ENCODE measurements at places on chromosomes 4 and X.
A peak's percentile ranks its signal among the peaks of the same experiment; 100 is the strongest.

- H3K27ac ChIP-seq, result no peak overlapping the region
- no peaks in the 10 kb centered on the region for H3K36me3 ChIP-seq
- H3K4me1 ChIP-seq, result no peaks in the 10 kb centered on the region
- H3K27me3 ChIP-seq, result no peaks in the 10 kb centered on the region
- no peak overlapping the region for H3K4me3 ChIP-seq
Observed at GRCh38 chrX:1554469-1555210, 17.7 kb upstream of the P2RY8 start.

- H3K4me3 ChIP-seq, result no peak overlapping the region
- H3K27ac ChIP-seq, result no peak overlapping the region
- no peaks in the 10 kb centered on the region for H3K27me3 ChIP-seq
- DNase-seq, result no peak
Observed at GRCh38 chr4:40837094-40837870, 87.5 kb downstream of the NSUN7 start.

DNA sequence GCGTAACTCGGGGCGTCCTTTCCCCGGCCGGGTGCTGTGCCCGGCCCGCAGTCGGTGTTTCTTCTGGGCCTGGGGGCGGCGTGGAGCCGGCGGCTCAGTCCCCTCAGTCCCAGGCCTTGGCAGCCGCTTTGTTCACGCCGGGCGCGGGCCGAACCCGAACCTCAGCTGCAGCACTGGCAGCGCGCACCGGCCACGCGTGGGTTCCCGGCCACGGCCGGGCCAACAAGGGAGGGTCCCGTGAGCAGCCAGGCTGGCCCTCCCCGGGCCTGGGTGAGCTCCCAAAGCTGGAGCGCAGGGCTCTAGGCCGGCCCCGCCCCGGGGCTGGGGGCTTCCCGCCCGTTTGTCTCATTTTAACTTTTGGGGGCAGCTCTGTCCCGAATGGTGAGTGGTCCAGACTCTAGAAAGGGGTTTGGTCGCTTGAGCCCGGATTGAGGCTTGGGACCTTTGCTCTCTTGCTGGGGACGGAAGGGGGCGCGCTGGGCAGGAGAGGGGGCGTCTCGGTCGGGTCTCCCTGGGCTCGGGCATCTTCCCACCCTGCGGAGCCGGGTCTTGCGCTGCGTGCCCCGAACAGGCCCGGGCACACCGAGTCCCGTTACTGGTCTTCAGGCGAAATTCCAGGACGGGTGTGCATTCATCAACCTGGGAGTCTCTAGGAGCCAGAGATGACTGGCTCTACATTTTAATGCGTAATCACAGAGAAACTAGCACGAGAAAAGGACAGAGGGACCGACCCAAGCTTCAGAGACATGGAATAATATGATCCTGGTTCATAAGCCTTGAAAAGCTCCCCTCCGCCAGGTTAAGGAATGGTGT lies 177.1 kb downstream of the CBR4 start:
- H3K27ac ChIP-seq, result peak overlapping the region; percentile 87
- H3K4me3 ChIP-seq, result peak overlapping the region; percentile 91
- no peaks in the 10 kb centered on the region for H3K27me3 ChIP-seq
- peaks cover 15% of the 10 kb centered on the region for H3K4me1 ChIP-seq
- DNase-seq, result peak; percentile 51

DNA sequence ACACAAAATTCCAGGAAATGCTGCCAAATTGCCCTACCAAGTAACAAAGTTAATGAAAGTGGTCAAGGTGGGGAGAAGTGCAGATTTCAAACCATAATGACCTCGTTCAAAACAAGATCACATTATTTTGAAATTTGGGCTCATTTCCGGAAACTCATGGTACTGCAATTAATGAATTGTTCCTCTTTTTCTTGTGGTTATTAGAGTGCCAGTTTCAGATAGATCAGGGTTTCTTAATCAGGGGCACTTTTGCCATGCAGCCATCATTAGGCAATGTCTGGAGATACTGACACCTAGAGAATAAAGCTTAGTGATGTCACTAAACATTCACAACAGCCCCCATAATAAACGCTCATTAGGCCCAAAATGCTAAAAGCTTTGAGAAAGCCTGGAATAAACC lies 381.5 kb upstream of the GALNT7 start:
- H3K4me1 ChIP-seq, result peaks cover 12% of the 10 kb centered on the region
- DNase-seq, result no peak
- no peaks in the 10 kb centered on the region for H3K36me3 ChIP-seq

GRCh38 chr4:88810325-88810724 lies 112.7 kb upstream of the NAP1L5 start:
- DNase-seq, result no peak
- H3K36me3 ChIP-seq, result no peaks in the 10 kb centered on the region
- H3K27me3 ChIP-seq, result no peaks in the 10 kb centered on the region
- no peak overlapping the region for H3K4me3 ChIP-seq

DNA sequence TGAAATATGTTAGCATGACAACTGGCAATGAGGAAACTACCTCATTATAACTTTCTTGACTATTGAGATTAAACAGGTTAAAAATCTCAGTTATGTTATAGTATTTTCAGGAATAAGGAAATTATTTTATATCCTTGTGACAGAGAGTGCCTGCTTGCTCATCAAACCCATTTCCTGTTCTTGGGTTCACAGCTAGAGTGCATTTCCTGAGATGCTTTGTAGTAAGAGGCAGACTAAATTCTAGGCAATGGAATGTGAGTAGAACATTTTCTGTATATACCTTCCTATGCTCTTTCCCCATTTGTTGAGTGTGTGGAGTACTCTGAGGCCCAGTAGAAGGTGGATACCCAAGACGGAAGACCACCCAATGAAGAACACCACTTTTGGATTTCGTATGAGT lies 96.9 kb upstream of the CASK start:
- no peaks in the 10 kb centered on the region for H3K27me3 ChIP-seq
- no peaks in the 10 kb centered on the region for H3K36me3 ChIP-seq
- no peaks in the 10 kb centered on the region for H3K4me1 ChIP-seq
- no peak overlapping the region for H3K27ac ChIP-seq

GRCh38 chrX:35098419-35098818 lies 155.8 kb downstream of the FAM47B start:
- H3K27ac ChIP-seq, result no peak overlapping the region
- DNase-seq, result no peak
- no peaks in the 10 kb centered on the region for H3K36me3 ChIP-seq
- no peak overlapping the region for H3K4me3 ChIP-seq

DNA sequence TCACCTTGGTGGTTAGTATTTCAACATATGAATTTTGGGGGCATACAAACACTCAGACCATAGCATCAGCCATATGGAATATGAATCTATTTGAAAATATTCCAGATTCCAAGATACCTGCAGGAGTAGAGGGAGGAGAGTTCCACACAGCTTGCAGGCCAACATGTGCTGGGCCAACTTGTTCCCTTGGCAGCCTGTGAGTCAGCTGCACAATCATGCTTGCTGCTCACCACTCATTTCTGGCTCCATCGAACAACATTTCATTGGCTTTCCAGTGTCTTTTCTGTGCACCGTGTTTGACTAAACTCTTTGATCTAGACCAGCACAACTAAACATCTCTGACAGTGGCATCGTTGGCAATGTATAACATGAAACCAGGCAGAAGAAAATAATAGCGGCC lies 282.5 kb upstream of the RASGEF1B start:
- DNase-seq, result no peak
- H3K27ac ChIP-seq, result no peak overlapping the region

GRCh38 chr4:20046931-20047677 lies 204.6 kb upstream of the SLIT2 start:
- H3K4me1 ChIP-seq, result no peaks in the 10 kb centered on the region
- no peak overlapping the region for H3K27ac ChIP-seq
- no peak overlapping the region for H3K4me3 ChIP-seq
- no peak for DNase-seq

- H3K36me3 ChIP-seq, result no peaks in the 10 kb centered on the region
- no peak overlapping the region for H3K4me3 ChIP-seq
- no peak for DNase-seq
- no peak overlapping the region for H3K27ac ChIP-seq
- H3K27me3 ChIP-seq, result no peaks in the 10 kb centered on the region
Observed at GRCh38 chr4:186472948-186473347, 82.4 kb downstream of the MTNR1A start.

All from thyroid gland (tissue), 4 donors.